ENCODE measurements at places on chromosomes 4 and X.

GRCh38 chrX:40189637-40190036 lies 91.9 kb upstream of the BCOR start:
- no peak for DNase-seq

DNA sequence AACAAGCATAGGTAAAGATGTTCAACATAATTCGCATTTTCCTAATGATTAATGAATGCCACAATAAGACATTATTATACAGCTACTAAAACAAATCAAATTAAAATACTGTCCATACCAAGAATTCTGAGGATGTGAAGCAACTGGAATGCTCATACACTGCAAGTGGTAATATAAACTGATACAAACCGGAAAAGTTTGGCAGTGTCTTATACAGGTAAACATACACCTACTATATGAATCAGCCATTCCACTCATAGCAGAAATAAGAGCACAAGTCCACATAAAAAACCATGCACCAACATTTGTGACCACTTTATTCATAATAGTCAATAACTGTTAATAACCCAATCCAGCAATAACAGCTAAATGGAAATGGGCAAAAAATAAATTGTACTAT lies 79.3 kb downstream of the FBXW7 start:
- DNase-seq = no peak

- DNase-seq = no peak
Observed at GRCh38 chrX:131058136-131058868, at the start of gene ARHGAP36. Gene ARHGAP36, plus strand, starts transcription at chrX:131058346. Its CDS starts 23,320 bp downstream, at chrX:131081666.

DNA sequence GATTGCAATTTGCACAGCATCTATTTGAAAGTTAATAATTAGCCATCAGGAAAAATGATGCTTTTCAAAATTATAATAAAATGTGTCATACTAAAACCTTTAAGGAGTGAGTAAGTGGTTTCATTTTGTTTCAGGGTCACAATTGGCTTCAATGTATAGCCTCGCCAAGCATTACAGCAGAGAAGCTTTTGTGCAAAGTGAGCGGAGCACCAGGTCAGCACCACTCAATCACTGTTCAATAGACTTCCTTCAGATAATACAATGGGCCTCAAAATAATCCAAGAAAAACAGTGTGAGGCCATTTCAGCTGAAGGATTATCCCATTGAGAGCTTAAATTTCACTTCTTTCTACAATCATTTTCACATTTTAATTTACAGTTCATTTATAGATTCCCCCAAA lies 409.2 kb upstream of the SLIT2 start:
- DNase-seq = no peak

DNA sequence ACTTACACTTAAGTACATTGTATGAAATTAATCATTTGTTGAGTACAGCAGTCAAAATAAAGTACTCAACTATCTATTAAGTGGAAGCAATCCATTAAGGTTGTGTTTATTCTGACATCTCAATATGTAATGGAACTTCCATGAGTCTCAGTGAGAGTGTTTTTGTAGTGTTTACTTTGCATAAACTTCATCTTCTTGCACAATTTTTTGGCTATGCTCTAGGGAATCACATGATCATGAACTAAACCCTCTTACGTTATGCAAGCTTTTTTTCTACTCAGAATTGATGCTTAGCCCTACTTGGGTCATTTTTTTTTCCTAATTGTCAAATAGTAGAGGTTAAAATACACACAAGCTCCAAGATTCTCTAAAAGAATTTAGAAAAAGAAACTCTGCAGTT lies 21.1 kb upstream of the PIGA start:
- DNase-seq = no peak

DNA sequence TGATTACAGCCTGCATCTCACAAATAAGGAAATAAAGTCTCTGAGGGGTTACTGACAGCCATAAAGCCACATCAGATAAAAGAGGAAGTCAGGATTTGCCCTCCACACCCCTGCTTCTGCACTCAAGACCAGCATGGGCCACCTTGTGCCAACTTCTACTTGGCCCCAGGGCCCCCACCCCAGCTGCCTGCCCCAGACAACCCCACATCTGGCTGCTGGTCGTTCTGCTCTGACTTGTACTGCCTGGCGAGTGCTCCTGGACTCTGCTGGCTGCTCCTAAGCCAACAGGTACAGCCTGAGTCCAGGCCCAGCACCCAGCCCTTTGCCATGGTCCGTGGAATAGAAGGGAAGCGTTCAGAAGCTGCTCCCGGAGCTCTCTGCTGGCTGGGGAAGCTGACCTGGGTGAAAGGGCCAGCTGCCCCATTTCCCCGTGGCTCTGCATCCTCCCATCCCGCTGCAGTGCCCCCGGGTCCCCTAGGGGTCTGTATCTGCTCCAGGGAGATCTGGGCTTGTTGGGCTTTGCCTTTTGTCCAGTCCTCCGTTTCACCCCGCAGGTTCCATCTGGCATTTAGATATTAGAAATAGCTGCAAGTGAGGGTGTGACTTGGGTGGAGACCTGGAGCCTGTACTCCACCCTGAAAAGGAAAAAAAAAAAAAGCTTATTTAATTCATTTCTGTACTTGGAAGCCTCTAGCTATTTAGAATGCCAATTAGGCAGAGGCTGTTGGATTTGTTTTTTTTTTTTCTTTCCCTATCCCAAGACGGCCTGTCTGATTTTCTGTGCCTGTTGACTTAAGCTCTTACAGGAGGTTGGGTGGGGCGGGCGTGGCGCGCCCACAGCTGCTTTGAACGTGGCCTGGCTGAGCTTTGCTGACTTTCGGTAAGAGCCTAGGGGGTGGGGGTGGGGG lies 194.7 kb downstream of the PTTG2 start:
- DNase-seq = no peak

DNA sequence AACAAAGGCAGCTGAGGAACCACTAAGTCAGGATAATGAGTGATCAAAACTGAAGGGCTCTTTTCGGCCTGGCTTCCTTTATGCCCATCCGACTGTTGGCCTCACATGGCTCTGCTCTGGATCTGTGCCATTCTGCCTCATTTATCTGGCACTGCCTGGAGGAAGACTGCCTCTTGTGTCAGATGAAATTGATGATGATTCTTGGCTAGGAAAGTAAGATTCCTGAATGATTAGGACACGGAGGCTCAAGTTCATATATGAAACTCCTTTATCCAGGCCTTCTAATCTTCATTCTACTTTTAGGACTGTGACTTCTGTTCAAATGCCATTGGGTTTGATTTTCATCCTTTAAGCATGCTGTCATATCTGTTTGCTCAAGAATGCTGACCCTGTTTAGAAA lies 475.4 kb upstream of the RPS6KA3 start:
- DNase-seq = no peak
